ENCODE measurements at places on chromosomes 7 and 10.

GRCh38 chr7:47329320-47329926, 252.5 kb downstream of the TNS3 start:
- no peak for DNase-seq

DNA sequence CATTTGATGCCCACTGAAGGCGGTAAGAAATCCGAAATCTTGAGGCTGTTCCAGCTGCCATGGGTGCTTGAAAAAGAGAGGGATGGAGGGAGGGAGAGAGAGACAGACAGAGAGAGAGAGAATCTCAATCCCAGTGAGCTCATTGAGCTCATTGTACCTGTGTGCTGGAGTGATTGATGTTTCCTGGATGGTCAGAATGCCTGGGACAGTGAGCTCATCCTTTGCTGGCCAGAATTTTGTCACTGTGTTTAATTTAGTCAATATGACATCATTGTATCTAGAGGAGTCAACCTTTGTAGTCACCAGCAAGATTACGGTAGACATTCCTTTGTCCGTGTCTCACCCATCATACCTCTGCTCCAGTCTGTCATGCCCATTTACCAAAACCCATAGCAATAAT, 625.4 kb upstream of the POM121L12 start:
- DNase-seq: no peak

GRCh38 chr7:25580141-25580540, 351.9 kb upstream of the NPVF start:
- no peak for DNase-seq

DNA sequence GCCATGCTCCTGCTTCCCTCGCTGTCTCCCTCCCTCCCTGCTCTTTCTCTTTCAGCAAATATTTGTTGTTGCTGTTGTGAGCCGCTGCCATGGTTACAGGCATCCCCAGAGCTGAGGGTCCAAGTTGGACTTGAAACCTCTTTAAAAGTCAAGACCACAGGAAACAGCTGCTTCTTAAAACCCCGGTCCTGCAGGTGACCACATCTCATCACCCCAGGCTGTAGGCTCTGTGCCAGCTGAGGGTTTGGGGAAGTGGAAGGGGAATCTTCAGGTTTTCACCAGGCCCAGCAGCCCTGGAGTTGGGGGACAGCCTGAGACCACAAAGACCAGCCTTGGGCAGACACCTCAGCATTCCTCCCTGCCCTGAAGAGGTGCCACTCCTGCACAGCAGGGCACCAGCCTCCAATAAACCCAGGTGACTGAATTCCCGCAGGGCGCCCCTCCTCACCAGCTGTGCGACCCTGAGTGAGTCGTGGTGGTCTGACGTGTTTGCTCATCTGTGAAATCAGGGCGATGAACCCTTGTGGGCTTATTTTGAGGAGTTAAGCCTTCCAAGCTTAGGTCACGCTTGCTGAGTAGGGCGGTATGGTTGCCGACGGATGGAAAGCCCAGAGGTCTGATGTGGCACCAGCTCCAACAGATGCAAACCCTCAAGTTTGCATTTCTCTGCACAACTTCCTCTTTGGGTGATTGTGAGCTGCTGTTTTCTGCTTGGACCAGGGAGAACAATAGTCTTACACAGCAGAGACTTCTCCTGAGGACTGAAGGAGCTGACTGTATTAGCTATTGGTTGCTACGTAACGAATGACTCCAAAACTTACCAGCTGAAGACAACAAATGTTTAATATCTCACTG, 24.8 kb downstream of the NPTX2 start:
- DNase-seq: no peak

DNA sequence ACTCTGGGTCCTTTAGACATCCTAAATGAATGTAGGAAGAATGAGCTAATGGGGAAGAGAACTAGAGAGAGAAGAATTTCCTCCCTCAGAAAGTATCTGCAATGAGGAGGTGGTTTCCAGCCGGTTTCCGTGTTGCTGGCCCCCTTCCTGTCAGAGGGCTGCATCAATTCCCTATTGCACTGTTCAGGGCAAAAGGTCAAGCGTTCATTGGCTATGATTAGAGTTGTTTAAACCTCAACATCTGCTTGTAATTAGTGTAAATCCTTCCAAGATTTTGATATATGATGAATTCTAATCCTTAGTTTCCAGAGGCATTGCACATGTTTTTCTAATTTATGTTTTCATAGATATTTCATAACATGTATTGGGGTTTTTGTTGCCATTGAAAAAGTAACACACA, 107.3 kb upstream of the SGCE start:
- no peak for DNase-seq

- DNase-seq: no peak
These were observed 202.4 kb upstream of the NEBL start for GRCh38 chr10:21099291-21100062.

DNA sequence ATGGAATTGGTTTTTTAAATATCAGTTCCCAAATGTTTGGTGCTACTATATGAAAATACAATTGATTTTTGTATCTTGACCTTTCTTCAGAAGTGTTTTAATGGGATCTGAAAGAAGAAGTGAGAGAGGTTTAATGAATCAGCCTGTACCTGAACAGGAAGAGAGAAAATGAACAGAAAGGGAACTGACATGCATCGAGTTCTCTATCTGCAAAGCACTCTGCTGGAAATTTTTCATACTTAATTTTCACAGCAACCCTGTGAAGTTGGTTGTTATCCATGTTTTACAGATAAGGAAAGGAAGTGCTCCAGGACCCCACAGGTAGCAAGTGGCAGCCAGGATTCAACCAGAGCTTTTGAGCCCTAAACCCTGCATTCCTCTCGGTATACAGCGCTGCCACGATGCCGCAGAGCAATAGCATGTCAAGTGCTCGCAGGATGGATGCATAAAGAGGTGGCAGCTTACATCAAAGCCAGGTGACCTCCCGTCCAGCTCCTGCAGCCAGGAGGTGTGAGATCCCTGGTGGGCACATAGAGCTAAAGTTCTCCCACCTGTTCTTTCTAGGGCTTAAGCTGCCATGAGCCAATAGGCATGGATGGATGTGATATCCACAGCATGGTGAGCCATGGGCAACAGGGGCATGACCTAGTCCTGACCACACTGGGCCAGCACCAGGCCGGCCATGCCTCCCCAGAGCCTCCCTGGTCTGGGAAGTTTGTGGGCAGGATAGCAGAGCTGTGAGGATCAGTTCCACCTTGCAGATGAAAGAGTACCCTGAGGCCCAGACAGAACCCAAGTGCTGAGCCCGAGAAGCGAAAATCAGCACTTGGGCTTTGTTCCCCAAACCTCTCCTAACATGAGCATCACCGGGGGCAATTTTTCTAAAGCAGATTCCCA, 57.2 kb downstream of the CALML3 start:
- DNase-seq: no peak

GRCh38 chr7:26356229-26356628, 64.6 kb downstream of the SNX10 start:
- DNase-seq: no peak

- no peak for DNase-seq
These were observed 107.9 kb downstream of the CYTH3 start for GRCh38 chr7:6164491-6164890.

GRCh38 chr7:108839076-108839475, 269.4 kb downstream of the DNAJB9 start:
- DNase-seq: no peak

- no peak for DNase-seq
These were observed 97.9 kb upstream of the STEAP1B start for GRCh38 chr7:22597844-22598243.
